ENCODE measurements at places on chromosomes 1 and 21. TPM values are rescaled to one million over a fixed set of nuclear protein-coding genes. Genes with fewer than 3 reads are reported as not detected.

DNA sequence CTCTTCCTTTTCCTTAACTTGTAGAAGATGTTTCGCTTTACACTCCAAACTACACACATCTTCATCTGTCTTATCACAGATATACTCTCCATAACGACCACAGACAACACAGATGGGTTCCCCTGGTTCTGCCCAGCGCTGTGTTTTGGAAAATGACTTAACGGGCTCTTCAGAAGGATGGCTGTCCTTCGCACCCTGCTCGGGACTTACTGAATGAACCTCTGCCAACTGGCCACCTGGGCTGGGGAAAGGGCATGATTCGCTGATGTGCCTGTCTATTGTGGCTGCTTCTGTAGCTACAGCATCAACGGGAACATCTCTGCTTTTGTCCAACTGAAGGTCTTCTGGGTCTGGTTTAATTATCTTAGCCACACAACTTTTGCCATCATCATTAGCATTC, 3.4 kb downstream of the DDX59 start:
- H3K4me3 ChIP-seq: no peak overlapping the region
- H3K36me3 ChIP-seq: peaks cover 17% of the 10 kb centered on the region
- no peak for DNase-seq
- H3K27ac ChIP-seq: peak overlapping the region; percentile 30
- peaks cover 13% of the 10 kb centered on the region for H3K4me1 ChIP-seq

DNA sequence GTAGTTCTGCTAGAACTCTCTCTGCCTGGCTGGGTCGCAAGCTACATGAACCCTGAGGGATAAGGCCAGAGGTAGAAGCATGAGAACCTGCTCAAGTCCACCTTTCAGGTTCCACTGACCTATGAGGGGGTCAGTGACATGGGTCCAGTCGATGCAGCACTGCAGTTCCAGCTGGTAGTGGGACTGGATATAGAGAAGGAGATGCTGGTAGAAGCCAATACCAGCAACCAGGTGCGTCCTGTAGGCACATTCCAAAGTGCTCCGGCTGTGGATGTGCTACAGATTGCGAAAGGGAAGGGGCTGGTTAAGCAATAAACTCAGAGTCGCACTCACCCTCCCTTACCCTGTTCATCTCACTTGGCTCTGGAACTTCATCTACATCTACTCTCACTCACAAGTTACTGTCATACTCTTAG, 5.7 kb downstream of the SMG5 start:
- DNase-seq: no peak
- H3K27me3 ChIP-seq: no peaks in the 10 kb centered on the region
- H3K4me1 ChIP-seq: peaks cover 14% of the 10 kb centered on the region
- H3K4me3 ChIP-seq: no peak overlapping the region
- H3K36me3 ChIP-seq: peaks cover 56% of the 10 kb centered on the region

DNA sequence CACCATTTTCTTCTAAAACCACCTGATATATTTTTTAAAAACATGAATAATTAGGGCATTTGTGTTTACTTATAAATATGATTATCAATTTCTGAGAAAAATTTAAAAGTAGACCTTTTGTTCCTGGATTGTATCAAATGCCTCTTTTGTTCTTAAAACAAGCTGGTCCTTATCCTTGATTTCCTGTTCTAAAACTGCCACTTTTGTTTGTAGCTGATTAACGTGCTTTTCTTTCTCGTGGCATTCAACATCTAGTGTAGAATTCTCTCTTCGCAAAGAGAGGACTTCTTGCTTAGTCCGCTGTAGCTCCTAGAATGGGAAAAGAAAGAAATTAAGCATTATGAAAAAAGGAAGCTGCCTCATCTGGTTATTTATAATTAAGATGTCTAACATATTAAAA, 25.0 kb downstream of the SASS6 start:
- DNase-seq: no peak
- no peak overlapping the region for H3K4me3 ChIP-seq
- no peaks in the 10 kb centered on the region for H3K4me1 ChIP-seq
- H3K36me3 ChIP-seq: peaks cover 6% of the 10 kb centered on the region
- no peak overlapping the region for H3K27ac ChIP-seq

GRCh38 chr1:1552263-1552639, 11.8 kb upstream of the TMEM240 start:
- no peak for DNase-seq
- H3K36me3 ChIP-seq: no peaks in the 10 kb centered on the region
- H3K4me1 ChIP-seq: no peaks in the 10 kb centered on the region
- no peak overlapping the region for H3K4me3 ChIP-seq
- H3K27ac ChIP-seq: no peak overlapping the region
- no peaks in the 10 kb centered on the region for H3K27me3 ChIP-seq

The NBPF6 gene
- not detected for total RNA-seq

The PALMD gene
- total RNA-seq: 0.63 TPM

DNA sequence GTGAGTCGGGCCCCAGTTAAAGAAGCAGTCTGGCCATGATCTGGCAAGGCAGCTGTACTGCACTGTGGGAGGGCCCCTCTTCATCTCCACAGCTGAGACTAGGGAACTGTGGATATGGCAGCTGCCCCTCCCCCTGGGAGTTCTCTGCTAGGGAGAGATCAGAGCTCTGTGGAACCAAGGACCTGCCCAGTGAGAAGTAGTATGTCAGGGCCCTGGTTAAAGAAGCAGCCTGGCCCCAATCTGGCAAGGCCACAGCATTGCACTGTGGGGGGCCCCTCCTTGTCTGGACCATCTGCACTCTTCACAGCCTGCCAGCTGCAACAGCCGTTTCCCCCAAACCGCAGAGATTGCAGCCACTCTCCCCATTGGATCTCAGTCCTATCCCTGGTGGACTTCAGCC, 208.5 kb downstream of the DNAH14 start:
- no peak overlapping the region for H3K4me3 ChIP-seq
- H3K4me1 ChIP-seq: no peaks in the 10 kb centered on the region
- no peak overlapping the region for H3K27ac ChIP-seq
- no peaks in the 10 kb centered on the region for H3K36me3 ChIP-seq
- no peaks in the 10 kb centered on the region for H3K27me3 ChIP-seq
- DNase-seq: no peak

- H3K4me3 ChIP-seq: no peak overlapping the region
- H3K36me3 ChIP-seq: no peaks in the 10 kb centered on the region
- H3K27me3 ChIP-seq: no peaks in the 10 kb centered on the region
- no peak overlapping the region for H3K27ac ChIP-seq
- H3K4me1 ChIP-seq: no peaks in the 10 kb centered on the region
These were observed 69.4 kb upstream of the ROR1 start for GRCh38 chr1:63704443-63704842.

DNA sequence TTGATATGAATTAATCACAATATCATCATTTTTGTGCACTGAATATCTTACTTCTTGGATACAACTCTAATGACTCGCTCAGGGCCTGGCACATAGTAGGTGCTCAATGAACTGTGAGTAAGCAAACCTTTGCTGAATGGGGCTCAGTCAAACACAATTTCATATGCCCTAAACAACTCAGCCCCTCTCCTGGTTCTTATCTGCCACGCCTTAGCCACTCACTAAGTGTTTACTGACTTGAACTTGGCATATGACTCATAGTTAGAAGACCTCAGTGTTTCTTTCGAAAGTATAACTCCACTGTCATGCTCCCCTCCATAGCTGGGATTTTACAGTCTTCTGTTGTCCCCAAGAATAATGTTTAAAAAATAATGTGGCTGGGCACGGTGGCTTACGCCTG, 4.8 kb upstream of the IFNLR1 start:
- no peaks in the 10 kb centered on the region for H3K4me1 ChIP-seq
- DNase-seq: no peak
- H3K4me3 ChIP-seq: no peak overlapping the region
- no peak overlapping the region for H3K27ac ChIP-seq
- no peaks in the 10 kb centered on the region for H3K27me3 ChIP-seq

DNA sequence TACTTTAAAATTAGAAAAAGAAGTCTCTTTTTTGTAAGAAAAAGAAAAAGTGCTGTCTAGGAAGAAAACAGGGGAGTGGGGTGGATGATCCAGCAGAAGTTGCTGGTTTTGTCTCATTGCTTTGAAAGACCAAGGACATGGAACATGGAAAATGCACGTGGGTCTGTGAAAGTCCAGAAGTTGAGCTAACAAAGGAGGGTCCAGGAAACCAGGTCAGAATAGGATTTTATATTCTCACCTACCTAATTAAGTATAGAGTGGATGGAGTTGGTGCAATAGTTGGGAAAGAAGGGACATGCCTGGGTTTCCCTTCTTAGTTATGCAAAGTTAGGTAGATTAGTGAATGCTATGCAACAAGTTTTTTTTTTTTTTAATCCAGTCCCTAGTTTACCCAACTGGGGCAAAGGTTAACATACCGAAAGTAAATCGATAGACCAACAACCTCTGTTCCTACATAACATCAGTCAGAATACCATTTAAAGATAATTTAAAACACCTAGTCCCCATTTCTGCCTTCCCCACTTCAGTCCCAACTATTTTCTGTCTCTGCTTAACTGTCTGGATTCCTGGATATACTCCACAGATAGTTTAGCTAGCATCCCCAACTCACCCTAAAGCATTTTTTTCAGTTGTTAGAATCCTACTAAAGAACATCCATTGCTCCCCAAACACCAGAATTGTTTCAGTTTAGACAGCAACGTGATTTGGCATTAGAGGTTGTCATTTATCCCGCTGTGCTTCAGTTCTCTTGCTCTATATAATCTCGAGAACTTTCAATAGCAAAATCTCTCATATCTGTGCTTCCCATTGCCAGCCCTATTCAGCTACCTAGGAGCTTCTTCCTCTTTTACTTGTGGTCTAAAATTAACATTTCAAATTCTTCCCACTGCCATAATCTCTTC, 105.7 kb upstream of the PLPPR5 start:
- no peak overlapping the region for H3K4me3 ChIP-seq
- no peak overlapping the region for H3K27ac ChIP-seq
- H3K4me1 ChIP-seq: no peaks in the 10 kb centered on the region
- no peaks in the 10 kb centered on the region for H3K36me3 ChIP-seq

GRCh38 chr1:1116701-1117468, 996 bp upstream of the C1orf159 start:
- peak overlapping the region; percentile 53 for H3K4me3 ChIP-seq
- DNase-seq: no peak
- no peaks in the 10 kb centered on the region for H3K36me3 ChIP-seq
- peaks cover 42% of the 10 kb centered on the region for H3K27me3 ChIP-seq

The RHOU gene
- total RNA-seq: 1.2 TPM

GRCh38 chr1:12182410-12182984, 15.7 kb downstream of the TNFRSF1B start:
- peaks cover 20% of the 10 kb centered on the region for H3K4me1 ChIP-seq
- H3K4me3 ChIP-seq: no peak overlapping the region
- no peaks in the 10 kb centered on the region for H3K27me3 ChIP-seq
- no peak overlapping the region for H3K27ac ChIP-seq
- no peak for DNase-seq

The KCNK1 gene
- total RNA-seq: 1.8 TPM

DNA sequence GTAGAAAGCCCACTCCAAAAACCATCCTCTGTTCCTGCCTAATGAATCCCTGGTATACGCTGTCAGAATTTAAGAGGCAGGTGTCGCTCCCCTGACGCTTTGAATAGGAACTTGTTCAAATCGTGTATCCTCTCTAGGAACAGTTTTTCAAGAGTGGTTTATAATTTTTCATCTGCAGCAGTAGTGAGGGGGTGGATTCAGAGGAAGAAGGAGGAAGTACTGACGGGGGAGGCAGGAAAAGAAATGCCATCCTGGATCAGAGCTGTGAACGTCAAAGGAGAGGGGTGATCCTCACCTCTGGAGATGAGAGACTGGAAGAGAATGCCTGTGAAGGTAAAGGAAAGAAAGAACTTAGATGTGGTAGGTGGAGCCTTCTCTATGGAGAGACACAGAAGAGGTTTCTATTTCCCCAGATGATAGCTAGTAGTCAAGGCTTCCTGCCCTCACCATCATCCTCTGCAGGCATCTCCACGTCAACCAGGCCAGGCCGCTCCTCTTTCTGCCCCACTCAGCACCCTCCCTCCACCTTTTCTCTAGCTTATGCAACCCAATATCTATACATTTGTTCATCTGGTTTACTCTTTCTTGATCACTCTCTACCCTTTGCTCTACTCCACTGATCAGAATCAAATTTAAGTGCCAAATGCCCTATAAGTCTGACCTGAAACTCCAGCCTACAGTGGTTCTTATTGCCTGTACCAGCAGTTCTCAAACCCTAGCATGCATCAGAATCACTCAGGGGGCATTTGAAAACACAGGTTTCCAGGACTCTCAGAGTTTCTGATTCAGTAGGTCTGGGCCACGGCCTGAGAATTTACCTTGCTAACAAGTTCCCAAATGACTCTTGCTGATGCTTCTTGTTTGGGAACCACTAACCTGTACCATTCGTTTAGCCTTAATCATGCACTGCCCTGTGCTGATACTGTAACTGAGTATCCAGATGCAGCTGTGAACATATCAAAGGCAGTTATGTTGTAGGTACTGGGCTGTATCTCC, 13.1 kb upstream of the BCL9 start:
- no peaks in the 10 kb centered on the region for H3K36me3 ChIP-seq
- H3K4me3 ChIP-seq: no peak overlapping the region
- peaks cover 8% of the 10 kb centered on the region for H3K4me1 ChIP-seq
- no peaks in the 10 kb centered on the region for H3K27me3 ChIP-seq
- DNase-seq: no peak

The PARP1 gene
- 293 TPM for total RNA-seq

- no peak overlapping the region for H3K4me3 ChIP-seq
- H3K27me3 ChIP-seq: no peaks in the 10 kb centered on the region
- peaks cover 23% of the 10 kb centered on the region for H3K4me1 ChIP-seq
These were observed 166.2 kb downstream of the TOMM20 start for GRCh38 chr1:234962340-234962989.

- H3K36me3 ChIP-seq: no peaks in the 10 kb centered on the region
- H3K4me1 ChIP-seq: no peaks in the 10 kb centered on the region
- no peak overlapping the region for H3K4me3 ChIP-seq
- DNase-seq: no peak
These were observed 534.5 kb downstream of the PTPRC start for GRCh38 chr1:199173356-199173755.

- no peaks in the 10 kb centered on the region for H3K36me3 ChIP-seq
- H3K27ac ChIP-seq: no peak overlapping the region
- H3K4me1 ChIP-seq: no peaks in the 10 kb centered on the region
- H3K27me3 ChIP-seq: no peaks in the 10 kb centered on the region
These were observed 360.0 kb downstream of the HHAT start for GRCh38 chr1:210688512-210689234.

The SPRR4 gene
- not detected for total RNA-seq

- H3K4me3 ChIP-seq: no peak overlapping the region
- H3K4me1 ChIP-seq: no peaks in the 10 kb centered on the region
- no peaks in the 10 kb centered on the region for H3K36me3 ChIP-seq
- no peak overlapping the region for H3K27ac ChIP-seq
- no peak for DNase-seq
These were observed 129.8 kb upstream of the PRDX6 start for GRCh38 chr1:173347282-173347818.
